Activated CD4-positive, CD25-positive, alpha-beta regulatory T cell treated with anti-CD3 and anti-CD28 coated beads, Interleukin-2, amount 50 U/mL, for 72 hours (primary cell): ENCODE measurements at places on chromosomes 7 and 10.

GRCh38 chr7:107660381-107661080, at the start of gene SLC26A4:
TSS of gene SLC26A4 (plus strand) at chr7:107660828. CDS start at chr7:107661642, 814 bp downstream.
- peak; percentile 33 for DNase-seq

GRCh38 chr10:21369697-21370096, 155.8 kb downstream of the SKIDA1 start:
- no peak for DNase-seq

GRCh38 chr10:70162151-70162891, 8.0 kb downstream of the SAR1A start:
- DNase-seq: no peak

GRCh38 chr10:90308223-90308622, 549.6 kb downstream of the HTR7 start:
- no peak for DNase-seq

DNA sequence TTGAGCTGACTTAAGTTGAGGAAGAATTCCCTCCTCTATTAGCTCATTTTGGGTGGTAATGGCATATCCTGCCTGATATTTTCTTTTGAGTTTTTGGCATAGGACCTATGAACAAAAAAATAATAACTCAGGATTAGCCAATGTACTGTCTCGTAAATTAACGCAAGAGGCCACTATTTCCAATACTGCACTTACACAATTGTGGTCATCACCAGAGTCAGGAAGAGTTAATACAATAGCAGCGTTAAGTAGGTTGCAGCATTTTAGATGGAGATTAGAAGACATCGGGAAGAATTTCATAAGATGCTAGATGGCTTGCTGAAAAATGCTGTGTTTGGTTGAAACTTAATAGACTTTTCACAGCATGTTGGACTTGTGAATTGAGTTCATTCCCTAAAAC, 36.4 kb downstream of the ANTXRL start:
- DNase-seq: no peak

DNA sequence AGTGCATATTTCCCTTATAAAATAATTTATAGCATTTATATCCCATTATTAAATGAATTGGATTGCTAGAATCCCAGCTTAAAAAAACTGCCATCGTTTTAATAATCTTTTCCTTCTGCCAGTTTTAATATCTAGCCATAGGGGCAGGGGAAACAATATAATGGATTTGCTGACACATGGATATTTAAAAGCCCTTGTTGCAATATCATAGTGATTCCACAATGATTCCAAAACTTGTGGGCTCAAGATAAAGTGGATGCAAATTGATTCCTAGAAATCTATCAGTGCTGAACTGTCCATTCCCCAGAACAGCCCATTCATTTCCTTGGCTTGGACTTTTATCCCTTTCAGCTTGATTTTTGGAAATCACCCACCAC, 2.6 kb downstream of the CPA2 start:
- DNase-seq: no peak

GRCh38 chr7:43904533-43905208, 1.7 kb downstream of the URGCP start:
- no peak for DNase-seq

DNA sequence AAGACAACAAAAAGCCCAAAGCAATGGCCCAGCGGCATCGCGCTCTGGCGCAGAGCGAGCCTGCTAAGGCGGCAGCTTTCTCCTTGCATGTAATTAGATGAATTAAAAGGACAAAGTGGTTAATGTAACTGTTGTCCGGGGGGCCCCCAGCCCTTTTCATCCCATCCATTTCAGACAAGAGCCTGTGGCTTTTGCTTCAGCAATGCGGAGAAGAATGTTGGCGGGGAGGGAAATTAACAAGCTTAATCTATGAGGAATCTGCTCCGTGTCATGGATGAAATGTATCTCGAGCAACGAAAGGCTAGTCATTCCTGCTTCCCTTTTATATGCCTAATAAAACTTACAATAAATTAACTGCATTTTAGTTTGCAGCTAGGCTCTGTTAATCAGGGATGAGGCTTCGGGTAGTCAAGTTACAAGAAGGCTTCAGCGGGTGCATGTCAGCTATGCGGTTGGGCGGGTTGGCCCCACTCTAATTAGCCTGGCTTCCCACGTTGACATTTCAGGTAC, 203.3 kb downstream of the BUB3 start:
- no peak for DNase-seq

DNA sequence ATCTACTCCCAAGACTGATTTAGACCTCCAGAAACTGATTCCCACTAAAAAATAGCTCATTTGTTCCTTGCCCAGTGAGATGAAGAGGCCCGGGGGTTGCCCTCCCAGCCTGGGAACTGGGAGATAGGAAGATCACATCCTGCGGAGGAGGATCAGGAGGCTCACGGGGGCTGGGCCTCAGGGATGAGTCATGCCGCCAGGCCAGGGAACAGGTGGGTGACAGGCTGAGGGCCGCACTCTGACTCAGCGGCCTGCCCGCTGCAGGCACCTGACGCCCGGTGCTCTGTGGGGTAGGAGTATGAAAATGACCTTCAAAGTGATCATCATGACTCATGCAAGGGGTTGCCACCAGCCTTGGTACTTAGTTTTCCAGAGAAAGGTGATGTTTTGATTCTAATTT, 104.5 kb upstream of the ZPBP start:
- peak; percentile 72 for DNase-seq

DNA sequence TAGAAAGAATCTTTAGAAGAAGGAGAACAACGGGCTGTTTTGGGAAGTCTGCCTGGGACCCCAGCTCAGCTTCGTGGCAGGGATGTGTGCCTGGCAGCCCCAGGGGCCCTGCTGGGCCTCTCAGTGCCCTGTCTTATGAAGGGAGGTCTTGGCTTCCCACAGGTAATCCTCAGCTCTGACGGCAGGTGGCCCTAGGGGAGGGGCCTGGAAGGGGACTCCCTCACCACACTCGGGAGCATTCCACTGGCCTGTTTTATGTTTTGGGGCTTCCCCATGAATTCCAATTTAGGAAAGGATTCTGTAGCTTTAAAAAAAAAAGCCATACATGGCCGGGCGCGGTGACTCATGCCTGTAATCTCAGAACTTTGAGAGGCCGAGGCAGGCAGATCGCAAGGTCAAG, 3.0 kb upstream of the DMBT1 start:
- DNase-seq: no peak

DNA sequence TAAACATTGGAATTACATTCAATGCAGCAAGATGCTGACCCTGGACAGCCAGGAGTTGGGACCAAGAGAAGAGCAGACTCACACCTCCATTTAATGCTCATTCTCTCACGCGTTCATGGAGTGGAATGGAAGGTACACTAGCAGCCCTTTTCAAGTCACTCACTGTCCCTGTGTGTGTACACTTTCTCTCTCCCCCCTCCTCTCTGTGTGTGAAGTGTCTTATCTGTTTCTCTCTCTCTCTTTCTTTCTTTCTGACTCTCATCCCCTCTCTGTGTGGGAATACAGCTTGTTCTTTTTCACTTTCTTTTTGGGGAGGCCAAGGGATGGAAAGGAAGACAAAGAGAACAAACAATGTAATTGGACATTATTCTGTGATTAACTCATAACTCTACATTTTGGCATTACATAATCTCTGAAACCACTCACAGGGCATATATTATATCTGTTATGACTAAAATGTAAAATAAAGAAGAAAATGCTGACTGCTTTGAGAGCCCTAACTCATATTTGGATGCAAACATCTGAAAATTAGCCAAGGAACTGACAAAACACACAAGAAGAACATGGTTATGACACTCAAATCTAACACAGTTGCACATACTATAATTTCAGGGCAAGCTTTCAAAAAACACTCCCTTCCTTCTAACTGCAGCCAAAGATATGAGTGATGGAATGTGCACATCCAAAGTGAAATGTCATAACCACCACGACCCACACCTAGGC, 188.8 kb downstream of the PARD3 start:
- DNase-seq: no peak
